Stimulated activated CD8-positive, alpha-beta memory T cell treated with anti-CD3 and anti-CD28 coated beads, Interleukin-7, amount 100 ng/mL, for 1 hour (primary cell): ENCODE measurements at places on chromosomes 5 and 9.

DNA sequence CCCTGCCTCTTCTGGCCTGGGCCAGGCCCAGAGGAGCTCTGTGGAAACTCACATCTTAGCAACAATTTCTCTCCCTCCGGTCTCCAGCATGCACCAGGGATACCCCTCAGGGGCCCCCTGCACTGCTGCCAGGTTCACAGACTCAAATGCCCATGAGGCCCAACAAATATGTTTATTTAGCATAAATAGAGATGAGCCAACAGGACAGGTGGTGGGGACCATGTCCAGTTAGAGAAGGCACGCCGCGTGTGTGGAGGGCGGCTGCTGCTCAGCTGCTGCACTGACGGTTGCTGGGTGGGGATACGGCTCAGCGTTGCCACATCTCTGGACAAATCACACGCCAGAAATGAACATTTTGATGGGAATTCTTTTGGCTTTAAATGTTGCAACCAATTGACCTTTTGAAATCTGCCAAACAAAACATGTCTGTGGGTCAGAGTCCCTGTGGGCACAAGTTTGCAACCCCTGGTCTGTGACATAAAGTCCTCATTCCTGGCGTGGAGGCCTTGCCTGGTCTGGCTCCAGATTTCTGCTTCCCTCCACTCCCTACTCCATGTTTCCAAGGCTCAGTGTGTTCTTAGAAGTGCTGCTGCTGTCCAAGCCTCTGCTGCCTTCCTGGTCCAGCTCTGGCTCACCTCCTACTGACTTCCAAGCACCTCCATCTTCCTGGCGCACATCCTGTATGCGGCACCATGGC is 88.9 kb downstream of the AMBP start:
- DNase-seq = no peak

- DNase-seq = no peak
Observed at GRCh38 chr9:5518937-5519319, 8.6 kb downstream of the PDCD1LG2 start.

DNA sequence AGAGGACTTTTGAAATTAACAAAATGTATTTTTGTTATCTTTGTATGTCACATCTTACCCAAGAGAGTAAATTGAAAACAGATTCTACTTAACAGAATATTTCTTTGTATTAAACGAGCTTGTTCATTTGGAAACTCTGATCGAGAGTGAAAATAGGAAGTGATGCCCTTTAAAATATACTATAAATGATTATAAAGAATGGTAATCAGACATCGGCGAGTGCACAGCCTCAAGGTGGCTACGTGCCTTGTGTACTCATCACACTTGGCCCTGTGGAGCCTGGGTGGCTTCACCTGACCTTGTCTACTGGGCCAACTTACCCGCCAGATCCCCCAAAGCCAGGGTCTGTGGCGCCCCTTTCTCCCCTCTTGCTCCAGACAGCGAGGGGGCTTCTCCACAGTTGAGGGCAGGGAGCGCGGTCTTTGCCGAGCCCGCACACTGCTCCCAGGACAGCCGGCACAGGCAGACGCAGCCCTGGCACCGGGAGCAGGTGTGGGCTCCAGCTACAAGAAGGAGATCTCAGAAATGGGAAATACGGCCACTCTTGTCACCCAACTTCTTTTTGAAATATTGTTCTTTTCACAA is 243.2 kb downstream of the CEMIP2 start:
- DNase-seq = no peak

DNA sequence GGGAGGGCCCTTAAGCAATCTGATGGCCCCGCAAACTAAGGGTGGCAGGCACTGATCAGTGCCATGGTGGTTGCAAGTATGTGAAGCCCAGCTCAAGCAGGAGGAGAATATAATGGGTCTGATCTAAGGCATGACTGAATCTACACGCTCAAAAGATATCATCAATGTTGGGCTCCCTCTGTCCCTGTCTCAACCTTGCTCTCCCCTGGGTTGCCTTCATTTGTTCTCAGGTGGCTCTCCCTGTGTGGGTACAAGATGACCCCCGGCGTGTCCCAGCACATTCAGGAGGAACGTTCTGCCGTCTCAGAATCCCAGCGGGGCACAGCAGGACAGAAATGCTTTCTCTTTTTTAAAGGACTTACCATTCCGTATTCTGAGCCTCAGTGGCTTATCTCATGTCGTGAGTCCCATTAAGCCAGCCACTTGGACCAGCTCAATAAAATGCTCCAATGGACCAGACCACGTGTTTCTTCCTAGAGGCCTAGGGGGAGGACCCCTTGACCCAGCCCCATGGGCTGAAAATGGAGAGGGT is 12.0 kb upstream of the RNF130 start:
- no peak for DNase-seq

- DNase-seq = no peak
Observed at GRCh38 chr5:126358525-126358924, 64.7 kb upstream of the GRAMD2B start.

- DNase-seq = no peak
Observed at GRCh38 chr5:98110282-98110691, 663.2 kb upstream of the RGMB start.

- no peak for DNase-seq
Observed at GRCh38 chr9:130837002-130837511, 2.0 kb downstream of the ABL1 start.

GRCh38 chr9:6619909-6620308 is 25.6 kb downstream of the GLDC start:
- DNase-seq = no peak

GRCh38 chr5:37696190-37697021 is 143.4 kb downstream of the GDNF start:
- no peak for DNase-seq

GRCh38 chr5:142884029-142884428 is 113.9 kb downstream of the ARHGAP26 start:
- no peak for DNase-seq

GRCh38 chr5:132008163-132008473 is 3.3 kb downstream of the ACSL6 start:
- no peak for DNase-seq

DNA sequence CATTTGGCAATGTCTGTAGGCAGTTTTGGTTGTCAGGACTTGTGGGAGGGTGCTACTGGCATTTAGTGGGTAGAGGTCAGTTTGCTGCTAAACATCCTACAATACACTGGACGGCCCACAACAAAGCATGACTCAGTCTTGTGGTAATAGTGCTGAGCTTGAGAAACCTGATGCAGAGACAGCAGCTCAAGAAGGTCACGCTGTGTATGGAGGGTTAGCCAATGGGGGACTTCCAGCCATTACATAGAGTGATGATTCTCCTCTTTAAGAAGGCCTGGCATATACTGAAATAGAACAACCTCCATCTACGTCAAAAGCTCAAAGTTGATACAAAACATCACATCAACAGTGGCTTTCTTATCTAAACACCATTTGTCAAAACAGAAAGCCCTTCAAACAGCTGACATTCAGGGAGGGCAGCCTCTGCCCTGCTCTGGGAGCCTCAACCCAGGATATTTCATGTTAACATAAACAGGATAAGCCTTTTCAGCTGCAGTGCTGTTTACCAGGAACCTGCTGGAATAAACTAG is 143.0 kb downstream of the GPBP1 start:
- DNase-seq = no peak

GRCh38 chr9:38010918-38011704 is 57.9 kb downstream of the SHB start:
- DNase-seq = no peak

DNA sequence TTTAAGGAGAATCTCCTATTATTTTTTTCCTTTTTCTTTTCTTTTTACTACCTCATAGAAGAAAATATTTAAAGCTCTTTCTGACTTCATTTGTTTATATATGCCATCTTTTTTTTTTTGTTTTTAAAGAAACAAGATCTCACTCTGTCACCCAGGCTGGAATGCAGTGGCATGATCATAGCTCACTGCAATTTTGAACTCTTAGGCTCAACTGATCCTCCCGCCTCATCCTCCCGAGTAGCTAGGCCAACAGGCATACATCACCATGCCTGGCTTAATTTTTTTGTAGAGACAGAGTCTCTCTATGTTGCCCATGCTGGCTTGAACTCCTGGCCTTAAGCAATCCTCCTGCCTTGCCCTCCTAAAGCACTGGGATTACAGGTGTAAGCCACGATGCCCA is 59.5 kb downstream of the LNPEP start:
- no peak for DNase-seq

GRCh38 chr9:100322954-100323536 is 29.7 kb downstream of the TEX10 start:
- DNase-seq = no peak
